ENCODE measurements at places on chromosomes 2 and 18.
A peak's percentile ranks its signal among the peaks of the same experiment; 100 is the strongest.

DNA sequence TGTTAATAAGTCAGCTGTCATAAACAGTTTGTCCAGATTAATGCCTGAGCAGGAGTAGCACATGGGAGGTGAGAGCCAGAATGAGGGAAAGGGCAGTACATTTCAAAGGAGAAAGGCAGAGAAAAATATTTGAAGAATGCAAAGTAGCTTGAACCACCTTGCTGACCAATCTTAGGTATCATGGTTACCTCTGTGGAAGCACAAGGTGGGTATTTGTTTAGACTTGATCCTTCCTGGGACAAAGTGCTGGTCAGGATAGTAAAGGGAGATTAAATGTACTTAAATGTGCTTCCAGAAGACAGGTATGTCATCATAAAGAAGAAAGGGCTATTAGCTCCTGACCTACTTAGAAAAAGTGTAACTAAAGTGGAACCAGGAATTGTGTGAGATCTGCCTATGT is 105.0 kb downstream of the LRRTM1 start:
- DNase-seq, result no peak

GRCh38 chr2:73920577-73921545 is 5.8 kb upstream of the DGUOK start:
- DNase-seq, result no peak

DNA sequence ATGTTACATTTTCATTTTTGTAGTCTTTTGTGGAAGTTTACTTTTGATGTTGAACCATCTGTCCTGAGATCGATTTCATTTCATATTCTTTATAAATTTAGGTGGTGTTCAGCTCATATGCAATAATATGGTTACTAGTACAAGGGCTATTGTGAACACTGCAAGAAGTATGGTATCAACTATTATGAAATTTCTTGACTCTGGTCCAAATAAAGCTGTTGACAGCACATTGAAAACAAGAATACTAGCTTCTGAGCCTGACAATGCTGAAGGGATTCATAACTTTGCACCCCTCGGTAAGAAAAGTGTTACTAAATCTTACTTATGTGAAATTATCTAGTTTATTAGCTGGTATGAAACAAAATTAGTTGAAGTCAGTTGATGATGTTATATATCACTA is 124.9 kb upstream of the TTC27 start:
- DNase-seq, result no peak

GRCh38 chr2:39996653-39997080 is 217.6 kb upstream of the THUMPD2 start:
- DNase-seq, result no peak

GRCh38 chr18:74373428-74373827 is 57.8 kb downstream of the C18orf63 start:
- no peak for DNase-seq

DNA sequence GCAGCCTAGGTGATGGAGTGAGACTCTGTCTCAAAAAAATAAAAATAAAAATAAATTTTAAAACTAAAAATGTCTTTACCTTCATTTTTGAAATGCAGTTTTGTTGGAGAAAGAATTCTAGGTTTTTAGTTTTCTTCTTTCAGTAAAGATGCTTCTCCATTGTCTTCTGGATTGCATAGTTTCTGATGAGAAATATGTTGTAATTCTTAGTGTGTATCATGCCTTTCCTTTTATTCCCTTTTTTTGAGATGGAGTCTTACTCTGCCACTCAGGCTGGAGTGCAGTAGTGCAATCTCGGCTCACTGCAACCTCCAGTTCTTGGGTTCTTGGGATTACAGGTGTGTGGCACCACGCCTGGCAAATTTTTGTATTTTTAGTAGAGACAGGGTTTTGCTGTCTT is 130.0 kb upstream of the FBXO11 start:
- DNase-seq, result no peak

DNA sequence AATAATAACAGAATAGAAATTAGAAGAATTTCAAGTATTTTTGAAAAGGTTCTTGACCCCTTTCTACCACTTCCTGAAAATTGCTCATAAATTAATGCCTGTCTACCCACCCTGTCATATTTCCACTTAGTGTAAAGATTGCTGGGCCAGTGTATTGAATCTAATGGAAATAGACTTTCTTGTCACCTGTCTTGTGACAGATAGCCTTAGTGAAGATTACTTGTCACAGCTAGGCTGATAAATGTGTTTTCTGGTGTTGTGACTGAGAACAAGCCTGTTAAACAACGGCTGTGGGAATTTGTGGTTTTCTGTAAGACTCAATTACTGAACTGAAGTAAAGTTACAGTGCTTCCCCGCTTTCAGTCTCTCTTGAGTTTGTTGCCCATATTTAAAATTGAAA is 37.0 kb downstream of the PIK3C3 start:
- peak; percentile 29 for DNase-seq

DNA sequence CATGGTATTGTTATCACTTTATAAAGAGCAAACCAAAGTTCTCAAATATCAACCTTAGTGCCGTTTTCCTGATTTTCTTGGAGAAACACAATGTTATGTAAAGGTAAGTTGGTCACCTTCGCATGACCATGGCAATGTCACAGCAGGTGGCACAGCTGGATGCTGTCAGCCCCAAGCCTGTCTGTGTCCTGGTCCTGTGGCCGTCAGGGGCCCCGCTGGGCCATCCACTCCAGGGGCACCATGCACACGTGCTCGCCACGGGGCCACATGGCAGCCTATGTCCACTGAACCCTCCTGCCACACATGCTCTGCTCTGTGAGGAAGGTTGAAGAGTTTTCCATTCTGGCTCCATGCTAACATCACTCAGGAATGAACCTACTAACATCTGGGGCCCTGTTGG is 85.9 kb downstream of the EIPR1 start:
- no peak for DNase-seq

GRCh38 chr2:161052214-161052613 is 108.0 kb upstream of the TANK start:
- DNase-seq, result no peak

DNA sequence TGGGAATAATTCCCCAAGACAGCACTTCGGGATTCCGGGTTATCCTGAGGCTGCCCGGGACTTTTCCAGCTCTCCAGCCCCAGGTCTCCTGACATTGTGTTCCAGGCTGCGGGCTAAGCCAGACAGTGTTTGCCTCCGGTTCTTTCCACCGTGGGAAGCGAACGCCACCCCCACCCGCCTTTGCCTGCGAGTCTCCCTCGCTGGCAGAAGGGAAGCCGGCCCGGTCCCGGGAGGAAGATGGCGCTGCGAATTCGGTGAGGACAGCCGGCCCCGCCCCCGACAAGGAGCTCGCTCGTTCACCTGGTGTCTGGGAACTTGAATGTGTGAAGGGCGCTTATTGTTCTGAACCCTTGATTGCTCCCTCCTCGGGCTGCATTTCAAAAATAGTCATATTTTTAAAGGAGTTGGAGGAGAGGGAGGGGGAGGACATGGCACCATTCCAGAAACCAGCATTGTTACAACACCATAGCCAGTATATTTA is 2.9 kb downstream of the LRATD1 start:
- peak; percentile 90 for DNase-seq

GRCh38 chr2:109560265-109560664 is 53.5 kb downstream of the SEPTIN10 start:
- no peak for DNase-seq

DNA sequence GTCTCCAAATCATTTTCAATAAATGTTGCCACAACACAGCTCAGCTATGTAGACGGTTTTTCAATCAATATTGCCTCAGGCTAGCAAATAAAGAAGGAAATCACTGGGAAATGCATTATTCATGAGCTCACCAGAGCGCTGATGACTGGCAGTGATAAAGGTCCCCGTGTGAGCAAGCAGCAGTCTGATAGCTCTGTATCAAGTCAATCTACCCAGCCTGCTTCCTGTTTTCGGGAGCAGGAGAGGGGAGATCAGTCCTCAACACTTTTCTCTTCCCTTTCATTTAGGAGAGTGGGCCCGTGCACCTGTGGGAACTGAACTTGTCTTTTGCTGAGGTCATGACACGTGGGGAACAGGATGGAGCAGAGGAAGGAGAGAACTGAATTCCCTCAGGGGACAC is 253.9 kb upstream of the SIX2 start:
- DNase-seq, result peak; percentile 56

- DNase-seq, result no peak
Measured at GRCh38 chr2:11998218-11998617, 251.8 kb downstream of the LPIN1 start.

DNA sequence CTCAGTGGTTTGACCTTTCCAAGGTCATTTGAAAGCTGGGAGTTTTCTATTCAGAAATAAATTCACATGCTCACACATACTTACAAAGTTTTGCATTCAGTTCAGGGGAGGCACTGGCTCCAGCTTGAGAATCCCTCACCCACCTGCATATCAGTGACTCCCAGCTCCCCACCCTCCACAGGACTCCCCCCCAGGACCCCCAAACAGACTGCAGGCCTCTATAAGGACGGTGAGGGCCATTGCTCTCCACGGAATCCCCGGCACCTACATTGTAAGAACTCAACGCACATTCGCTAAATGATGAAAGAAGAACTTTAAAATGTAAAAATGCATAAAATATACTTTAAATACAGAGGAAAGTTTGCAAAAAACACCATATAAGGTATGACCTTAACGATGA is 97.2 kb upstream of the TEX51 start:
- no peak for DNase-seq

- no peak for DNase-seq
Measured at GRCh38 chr2:18456026-18456425, 104.4 kb downstream of the RDH14 start.

DNA sequence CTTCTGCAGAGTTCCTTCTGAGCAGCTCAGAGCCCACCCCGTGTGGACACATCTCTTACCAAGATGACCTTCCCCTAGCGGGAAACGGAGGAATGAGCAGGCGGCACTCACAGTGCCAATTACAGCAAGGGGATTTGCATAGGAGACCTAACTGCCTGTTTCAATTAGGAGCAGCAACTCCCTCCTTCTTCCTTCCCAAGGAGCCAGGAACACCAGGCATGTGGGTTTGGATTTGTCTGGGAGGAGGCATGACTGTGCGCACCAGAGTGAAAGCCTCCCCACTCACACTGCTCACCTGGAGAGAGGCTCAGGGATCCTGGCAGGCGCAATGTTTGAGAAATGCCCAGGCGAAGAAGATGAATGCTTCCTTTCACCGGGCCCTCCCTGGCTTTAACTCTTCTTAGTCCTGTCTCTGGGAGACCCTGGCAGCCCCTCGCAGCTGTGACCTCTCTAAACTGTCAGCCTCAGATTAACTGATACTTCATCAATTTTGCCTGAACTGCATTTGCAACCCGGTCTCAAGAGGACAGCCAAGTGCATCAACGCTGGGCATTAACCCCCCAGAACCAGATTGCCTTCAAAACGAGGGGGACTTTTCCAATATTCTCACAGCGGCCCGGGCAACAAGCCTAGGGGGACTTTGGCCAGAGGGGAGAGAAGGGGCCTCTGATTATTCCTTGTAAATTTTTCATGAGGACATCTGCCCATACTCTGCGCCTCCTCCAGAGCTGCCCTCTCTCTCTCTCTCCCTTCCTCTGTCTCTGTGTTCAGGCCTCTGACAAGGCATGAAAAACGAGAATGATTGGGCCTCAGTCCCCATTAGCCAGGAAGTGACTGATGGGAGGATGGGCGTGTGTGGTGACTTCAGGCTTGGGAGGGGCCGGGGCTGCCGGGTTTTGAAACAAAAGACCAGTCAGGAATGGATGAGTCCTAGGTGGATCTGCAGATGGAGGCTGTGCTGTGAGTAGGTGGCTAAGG is 93.8 kb downstream of the CMPK2 start:
- peak; percentile 14 for DNase-seq

DNA sequence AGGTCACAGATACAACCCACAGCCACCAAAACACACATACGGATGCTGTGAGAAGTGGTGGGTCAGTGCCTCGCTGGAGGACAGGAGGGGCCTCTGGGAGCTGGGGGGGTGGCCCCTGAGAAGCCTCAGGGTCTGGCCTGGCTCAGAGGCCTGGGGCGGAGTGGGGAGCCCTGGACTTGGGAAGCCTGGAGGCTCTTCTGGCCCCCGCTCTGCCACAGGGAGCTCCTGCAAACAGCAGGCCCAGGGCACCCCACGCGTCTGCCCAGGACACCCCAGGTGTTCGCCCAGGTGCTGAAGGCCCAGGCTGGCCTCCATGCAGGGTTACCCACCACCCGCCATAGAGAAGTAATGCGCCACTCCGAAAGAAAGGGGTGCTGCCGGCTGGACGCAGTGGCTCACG is 25.9 kb downstream of the THAP4 start:
- DNase-seq, result no peak

GRCh38 chr2:72293620-72294019 is 146.0 kb upstream of the CYP26B1 start:
- no peak for DNase-seq

- no peak for DNase-seq
Measured at GRCh38 chr2:45283764-45284620, 274.7 kb upstream of the SIX2 start.

GRCh38 chr2:37090019-37090477 is 5.7 kb downstream of the GPATCH11 start:
- DNase-seq, result no peak

DNA sequence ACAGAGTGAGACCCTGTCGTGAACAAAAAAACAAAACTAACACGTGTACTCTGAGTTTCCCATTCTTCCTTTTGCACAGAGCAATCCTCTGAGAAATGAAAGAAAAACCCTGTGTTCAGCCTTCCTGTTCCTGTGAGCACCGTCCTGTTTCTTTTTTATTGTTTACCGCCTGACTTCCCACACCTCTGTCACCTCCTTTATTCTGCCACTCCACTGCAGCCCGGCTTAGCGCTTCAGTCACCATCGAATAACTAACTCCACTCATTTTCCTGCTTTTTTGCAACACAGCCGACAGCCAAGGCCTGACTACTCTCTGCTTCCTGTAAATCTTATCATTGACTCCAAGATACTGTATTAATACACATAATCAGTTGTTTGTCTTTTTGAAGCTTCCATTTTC is 40.9 kb downstream of the TGOLN2 start:
- no peak for DNase-seq

DNA sequence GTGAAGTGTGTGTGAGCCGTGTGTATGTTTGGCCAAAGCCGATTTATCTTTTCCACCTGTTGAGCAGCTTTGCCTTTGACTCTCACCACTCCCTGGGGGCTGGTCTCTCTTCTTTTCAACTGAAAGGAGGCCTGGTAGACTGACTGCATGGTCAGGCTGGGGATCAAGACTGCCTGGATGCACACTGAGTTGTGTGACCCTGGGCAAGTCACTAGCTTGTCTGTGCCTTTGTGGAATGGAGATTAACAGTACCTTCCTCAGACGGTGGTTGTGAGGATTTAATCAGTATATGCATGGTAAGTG is 85.5 kb downstream of the TANC1 start:
- no peak for DNase-seq

DNA sequence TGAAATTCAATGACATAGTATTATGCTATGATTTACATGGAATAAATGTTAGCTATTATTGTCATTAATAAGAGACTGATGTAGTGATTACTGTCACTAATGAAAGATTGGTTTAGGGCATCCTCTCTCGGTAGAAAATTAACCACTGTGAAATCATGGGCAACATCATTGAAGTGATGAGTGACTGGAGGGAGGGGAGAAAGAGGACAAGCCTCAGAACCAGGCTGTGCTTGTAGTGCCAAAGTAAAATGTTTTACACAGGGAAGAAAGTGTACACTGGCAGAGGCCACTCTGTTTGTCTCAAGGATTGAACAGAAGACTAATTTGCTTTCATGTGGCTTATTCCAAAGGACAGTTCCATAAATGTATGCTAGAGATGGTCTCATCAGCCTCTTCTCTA is 456.2 kb upstream of the TCF4 start:
- no peak for DNase-seq
